ENCODE measurements at places on chromosomes 12 and 14. TPM values are rescaled to one million over a fixed set of nuclear protein-coding genes. Genes with fewer than 3 reads are reported as not detected.

GRCh38 chr12:3684449-3685051, 68.4 kb downstream of the CRACR2A start:
- no peak overlapping the region for H3K27ac ChIP-seq
- DNase-seq = no peak
- H3K4me1 ChIP-seq = no peaks in the 10 kb centered on the region
- H3K4me3 ChIP-seq = no peak overlapping the region
- H3K36me3 ChIP-seq = no peaks in the 10 kb centered on the region
- peaks cover 1% of the 10 kb centered on the region for H3K27me3 ChIP-seq

DNA sequence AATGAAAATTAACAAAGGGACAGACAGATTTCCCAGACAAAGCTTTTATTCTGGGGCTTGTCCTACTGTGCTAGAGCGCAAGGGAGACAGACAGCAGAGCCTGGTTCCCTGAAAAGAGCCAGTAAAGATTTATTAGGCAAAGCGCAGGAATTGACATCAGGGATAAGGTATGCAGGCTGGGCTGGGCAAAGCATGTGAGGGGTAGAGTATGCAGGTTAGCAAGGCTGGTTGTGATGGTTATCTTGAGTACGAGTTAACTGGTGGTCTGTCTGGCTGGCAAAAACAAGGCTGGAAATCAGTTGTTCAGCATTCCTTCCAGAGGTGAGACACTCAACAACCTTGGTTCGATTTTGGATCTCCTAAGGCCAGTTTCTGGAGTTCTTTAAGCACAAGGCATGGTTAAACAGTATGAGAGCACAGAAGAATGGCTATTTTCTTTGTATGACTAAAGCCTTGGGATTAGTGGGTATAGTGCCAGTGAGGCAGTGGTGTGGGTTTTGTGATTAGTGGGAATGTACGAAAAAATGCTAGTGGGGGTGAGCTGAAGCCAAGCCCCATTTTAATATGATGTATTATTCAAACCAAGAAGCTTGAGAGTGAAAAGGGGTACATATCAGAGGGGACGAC, 30.9 kb downstream of the BTBD7 start:
- no peak overlapping the region for H3K27ac ChIP-seq
- H3K27me3 ChIP-seq = no peaks in the 10 kb centered on the region
- H3K36me3 ChIP-seq = no peaks in the 10 kb centered on the region
- H3K4me1 ChIP-seq = peaks cover 4% of the 10 kb centered on the region
- H3K4me3 ChIP-seq = no peak overlapping the region

- no peaks in the 10 kb centered on the region for H3K4me1 ChIP-seq
- no peak for DNase-seq
- H3K27me3 ChIP-seq = no peaks in the 10 kb centered on the region
- no peak overlapping the region for H3K27ac ChIP-seq
- no peaks in the 10 kb centered on the region for H3K36me3 ChIP-seq
Observed at GRCh38 chr14:23566778-23567185, 809 bp downstream of the AP1G2 start.

- no peaks in the 10 kb centered on the region for H3K27me3 ChIP-seq
- DNase-seq = peak; percentile 92
- peak within 1 kb of the TSS; percentile 71 for H3K27ac ChIP-seq
- peak within 1 kb of the TSS; percentile 99 for H3K4me3 ChIP-seq
- no peaks in the 10 kb centered on the region for H3K4me1 ChIP-seq
Observed at GRCh38 chr12:31590642-31591379, at the start of gene DENND5B. TSS of gene DENND5B (minus strand) at chr12:31591136. CDS start at chr12:31590832, 304 bp downstream.

DNA sequence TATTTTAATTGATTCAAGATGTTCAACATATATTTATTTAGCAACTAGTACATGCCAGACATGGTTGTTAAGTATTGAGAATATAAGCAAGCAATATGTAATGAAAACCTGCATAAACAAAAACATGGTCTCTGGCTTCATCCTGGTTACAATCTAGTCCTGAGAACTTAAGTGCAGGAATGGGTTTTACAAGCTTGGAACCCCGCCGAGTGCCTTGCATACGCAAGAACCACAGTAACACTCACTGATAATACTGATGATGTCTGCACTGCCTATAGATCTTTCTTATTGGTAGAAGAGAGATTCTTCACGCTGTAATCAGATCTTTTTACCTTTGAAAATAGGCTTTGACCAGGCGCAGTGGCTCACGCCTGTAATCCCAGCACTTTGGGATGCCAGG, 22.9 kb upstream of the CALM1 start:
- H3K27ac ChIP-seq = no peak overlapping the region
- no peak overlapping the region for H3K4me3 ChIP-seq

DNA sequence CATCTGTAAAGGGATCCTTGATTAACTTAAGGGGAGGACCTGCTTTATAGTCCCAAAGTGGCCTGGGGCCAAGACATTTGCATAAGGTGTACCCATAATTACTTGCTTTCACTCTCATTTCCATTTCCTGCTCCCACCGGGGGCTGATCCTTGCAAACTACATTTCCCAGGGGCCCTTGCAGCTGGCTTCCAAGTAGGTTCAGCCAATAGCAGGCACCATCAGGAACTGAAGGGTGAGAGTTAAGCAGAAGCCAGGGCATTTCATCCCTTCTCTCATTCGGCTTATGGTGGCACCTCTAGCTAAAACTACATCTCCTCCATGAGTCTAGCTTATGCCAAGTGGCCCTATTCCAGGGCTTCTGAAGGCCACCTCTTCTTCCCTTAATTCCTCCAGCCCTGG, 88.8 kb downstream of the CCDC60 start:
- no peaks in the 10 kb centered on the region for H3K4me1 ChIP-seq
- no peak overlapping the region for H3K27ac ChIP-seq
- no peaks in the 10 kb centered on the region for H3K36me3 ChIP-seq
- no peak overlapping the region for H3K4me3 ChIP-seq
- DNase-seq = no peak

GRCh38 chr12:132046561-132046960, 96.8 kb downstream of the EP400 start:
- no peaks in the 10 kb centered on the region for H3K36me3 ChIP-seq
- H3K27me3 ChIP-seq = no peaks in the 10 kb centered on the region
- no peak overlapping the region for H3K27ac ChIP-seq

GRCh38 chr12:65389436-65389835, 111.0 kb downstream of the MSRB3 start:
- H3K27me3 ChIP-seq = no peaks in the 10 kb centered on the region
- no peaks in the 10 kb centered on the region for H3K36me3 ChIP-seq
- no peak for DNase-seq
- no peak overlapping the region for H3K27ac ChIP-seq
- no peaks in the 10 kb centered on the region for H3K4me1 ChIP-seq

DNA sequence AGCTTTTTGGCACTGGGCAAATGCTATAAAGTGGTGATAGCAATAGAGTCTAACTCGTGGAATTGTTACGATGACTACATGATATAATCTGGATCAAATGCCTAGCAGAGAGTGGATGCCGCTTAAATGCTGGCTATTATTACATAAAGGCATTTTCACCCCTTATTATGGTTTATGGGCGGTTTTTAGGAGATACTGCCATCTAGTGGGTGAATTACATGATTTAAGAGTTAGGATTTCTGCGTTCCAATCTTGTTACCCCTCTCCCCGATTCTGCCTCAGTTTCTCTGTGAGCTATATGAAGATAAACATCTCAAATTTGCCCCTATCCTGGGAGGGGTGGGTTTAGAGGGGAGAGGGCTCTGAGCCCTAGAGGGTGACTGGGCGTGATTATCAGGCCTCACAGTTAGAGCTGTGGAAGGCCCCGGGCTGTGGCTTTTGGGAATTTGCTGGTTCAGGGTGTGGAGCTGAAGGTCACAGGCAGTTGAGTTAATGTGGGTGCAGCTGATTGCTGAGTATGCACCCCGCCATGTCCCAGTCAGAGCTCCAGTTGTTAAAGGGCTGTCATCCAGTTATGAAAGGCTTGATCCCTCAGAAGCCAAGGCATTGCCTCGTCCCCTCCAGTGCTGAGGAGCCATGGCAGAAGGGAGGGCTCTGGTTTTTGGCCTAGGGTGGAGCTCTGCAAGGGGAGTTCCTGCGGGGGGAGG, 14.4 kb downstream of the CLSTN3 start:
- no peak for DNase-seq
- H3K4me1 ChIP-seq = no peaks in the 10 kb centered on the region
- no peaks in the 10 kb centered on the region for H3K36me3 ChIP-seq
- H3K4me3 ChIP-seq = no peak overlapping the region
- no peaks in the 10 kb centered on the region for H3K27me3 ChIP-seq

GRCh38 chr14:74863274-74863673, 12.7 kb downstream of the PROX2 start:
- H3K27ac ChIP-seq = no peak overlapping the region
- H3K27me3 ChIP-seq = no peaks in the 10 kb centered on the region
- DNase-seq = peak; percentile 67
- no peaks in the 10 kb centered on the region for H3K36me3 ChIP-seq
- H3K4me1 ChIP-seq = no peaks in the 10 kb centered on the region
- H3K4me3 ChIP-seq = no peak overlapping the region

CCDC59 gene
- 28.3 TPM for total RNA-seq

NOXRED1 gene
- 1.0 TPM for total RNA-seq

KIF5A gene
- 1.3 TPM for total RNA-seq

PAPLN gene
- 5.8 TPM for total RNA-seq

PLEKHD1 gene
- total RNA-seq = 0.30 TPM
